ENCODE measurements at places on chromosomes 4 and X.

- DNase-seq = no peak
Measured at GRCh38 chr4:80202741-80203553, 5.6 kb downstream of the PRDM8 start.

DNA sequence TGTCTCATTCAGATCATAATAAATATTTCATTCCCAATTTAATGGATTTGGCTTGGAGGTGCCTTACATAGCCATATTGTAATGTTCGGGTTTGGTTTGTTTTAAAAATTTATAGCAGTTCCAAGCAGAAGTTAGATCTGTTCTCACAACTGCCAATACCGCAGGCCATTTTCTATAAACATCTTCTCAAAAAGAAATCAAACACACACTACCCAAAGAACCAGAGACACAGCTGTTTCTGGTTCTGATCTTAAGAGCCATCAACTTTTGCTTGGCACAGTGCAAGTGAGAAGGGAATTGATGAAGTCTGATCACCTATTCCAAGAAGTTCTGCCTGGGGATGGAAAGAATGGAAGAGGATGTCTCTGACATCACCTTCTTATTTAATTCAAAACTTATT lies 22.9 kb downstream of the MID1IP1 start:
- DNase-seq = no peak

GRCh38 chr4:188295899-188296298 lies 156.7 kb downstream of the TRIML1 start:
- DNase-seq = no peak

- no peak for DNase-seq
Measured at GRCh38 chr4:176780995-176781738, 11.6 kb downstream of the VEGFC start.

DNA sequence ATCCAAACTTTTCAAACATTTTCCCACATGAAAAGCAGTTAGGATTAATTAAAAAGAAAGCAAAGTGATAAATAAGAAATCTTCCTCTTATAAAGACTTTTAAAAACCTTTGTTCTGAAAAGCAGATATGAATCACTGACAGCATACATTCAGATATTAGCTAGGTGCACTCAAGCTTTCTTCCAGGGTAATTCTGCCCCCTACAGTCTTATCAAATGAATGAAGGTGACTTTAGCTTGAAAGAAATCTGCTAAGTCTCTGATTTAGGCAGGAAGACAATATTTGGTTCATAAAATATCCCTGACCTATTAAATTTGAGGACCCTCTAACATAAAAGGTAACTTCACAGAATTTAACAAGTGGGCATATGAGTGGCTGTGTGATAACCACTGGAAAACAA lies 209.1 kb upstream of the FAM47A start:
- DNase-seq = no peak

DNA sequence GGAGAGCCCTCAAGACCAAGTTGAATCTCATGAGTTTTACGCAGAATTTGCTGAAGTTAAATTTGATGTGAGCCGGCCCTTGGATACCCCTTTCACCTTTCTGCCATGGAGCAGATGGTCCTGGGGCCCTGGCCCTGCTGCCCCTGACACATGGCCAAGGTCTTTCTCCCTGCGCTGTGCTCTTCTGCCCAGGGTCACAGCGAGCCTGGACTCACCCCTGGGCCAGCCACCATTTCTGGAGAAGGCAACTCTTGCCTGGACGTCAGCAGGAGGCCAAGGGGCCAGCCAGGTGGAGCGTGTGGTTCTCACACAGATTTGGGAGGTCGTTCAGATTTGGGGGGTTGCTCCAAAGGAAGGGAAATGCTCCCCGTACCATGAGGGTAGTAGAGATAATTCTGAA lies 30.0 kb downstream of the PCGF3 start:
- DNase-seq = no peak

GRCh38 chrX:3393178-3393577 lies 46.7 kb upstream of the MXRA5 start:
- no peak for DNase-seq

GRCh38 chrX:11499076-11500044 lies 166.4 kb downstream of the ARHGAP6 start:
- DNase-seq = no peak

DNA sequence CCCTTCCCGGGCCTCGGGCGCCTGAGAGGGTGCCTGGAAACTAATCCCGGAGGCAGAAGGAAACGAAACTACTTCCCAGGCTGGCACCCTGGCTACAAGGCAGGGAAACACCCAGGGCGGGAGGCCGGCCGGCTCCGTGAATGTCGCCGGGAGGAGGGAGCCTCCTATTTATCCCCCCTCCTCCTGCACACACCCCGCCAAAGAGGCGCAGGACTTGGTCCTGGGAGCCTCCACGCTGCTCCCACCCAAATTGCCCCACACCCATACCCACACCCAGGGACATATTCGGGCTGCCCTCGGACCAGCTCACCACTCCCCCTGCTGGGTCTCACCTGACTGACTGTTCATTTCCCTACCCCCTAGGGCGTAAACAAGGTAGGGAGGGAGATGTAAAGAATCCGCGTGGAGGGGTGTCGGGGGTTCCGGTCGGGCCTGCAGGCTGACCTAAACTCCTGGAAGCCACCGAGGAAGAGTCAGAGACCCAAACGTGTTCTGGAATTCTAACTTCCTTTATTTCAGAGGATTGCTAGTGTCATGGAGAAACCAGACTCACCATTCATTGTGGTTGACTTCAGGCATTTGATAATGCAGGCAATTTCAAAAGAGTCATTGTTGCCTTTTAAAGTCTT lies at the start of gene BTC:
TSS of gene BTC (minus strand) at position 142 of the 629 bp plus-strand sequence. CDS start 198 bp downstream, outside the sequence.
- no peak for DNase-seq

DNA sequence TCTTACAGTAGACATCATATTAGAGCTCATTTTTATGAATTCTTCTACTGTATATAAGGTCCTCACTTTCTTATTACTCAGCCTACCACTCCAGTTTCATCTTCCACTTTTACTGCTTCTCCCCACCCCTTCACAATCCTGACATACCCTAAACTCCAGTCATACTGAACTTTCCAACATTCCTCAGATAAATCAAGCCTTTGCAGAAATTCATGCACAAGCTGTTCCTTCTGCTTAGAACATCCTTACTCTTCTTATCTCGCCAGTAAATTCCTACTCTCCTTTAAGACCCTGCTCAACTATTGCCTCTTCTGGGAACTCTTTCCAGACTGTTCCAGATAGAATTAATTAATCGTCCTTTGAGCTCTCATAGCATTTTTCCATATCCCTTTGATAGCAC lies 24.8 kb downstream of the RTL9 start:
- no peak for DNase-seq

GRCh38 chr4:108620933-108621905 lies 843 bp downstream of the RPL34 start:
- no peak for DNase-seq

- peak; percentile 72 for DNase-seq
Measured at GRCh38 chr4:16916719-16917337, 18.4 kb upstream of the LDB2 start.

GRCh38 chr4:113837397-113837796 lies 75.9 kb upstream of the CAMK2D start:
- no peak for DNase-seq

DNA sequence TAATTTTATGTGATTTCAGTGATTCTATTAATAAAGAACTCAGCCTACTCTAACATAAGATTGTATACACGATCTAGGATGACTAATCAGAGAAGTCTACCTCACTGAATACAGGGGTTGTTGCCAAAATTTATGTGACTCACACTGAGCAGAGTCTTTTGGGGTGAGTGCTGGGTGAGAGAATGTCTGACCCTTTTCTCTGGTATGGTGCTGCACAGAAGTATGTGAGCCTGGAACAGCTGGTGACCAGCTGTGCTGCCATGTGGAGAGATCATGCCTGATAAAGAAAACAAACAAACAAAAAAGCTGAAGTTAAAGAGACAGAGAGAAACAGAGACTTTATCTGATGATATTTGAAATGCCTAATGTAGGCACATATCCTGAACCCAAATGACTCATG lies 618.1 kb upstream of the GRIA3 start:
- no peak for DNase-seq

DNA sequence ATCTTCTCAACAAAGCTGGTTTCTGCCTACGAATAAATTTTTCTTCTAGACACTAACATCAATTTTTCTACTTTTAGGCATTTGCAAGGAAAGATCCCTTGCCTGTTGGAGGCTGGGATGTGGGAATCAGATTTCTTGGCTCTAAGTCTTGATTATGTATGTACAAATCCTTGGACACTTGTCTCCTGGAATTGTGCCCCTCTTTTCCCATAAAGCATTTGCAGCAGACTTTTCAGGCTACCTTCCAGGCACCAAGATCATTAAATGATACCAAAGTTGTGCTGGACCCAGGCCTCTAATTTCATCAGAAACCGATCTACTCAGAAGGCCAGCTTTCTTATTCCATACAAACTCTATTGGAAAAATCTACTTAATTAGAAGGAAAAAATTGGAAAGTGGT lies 339.5 kb upstream of the DIPK2B start:
- DNase-seq = no peak

DNA sequence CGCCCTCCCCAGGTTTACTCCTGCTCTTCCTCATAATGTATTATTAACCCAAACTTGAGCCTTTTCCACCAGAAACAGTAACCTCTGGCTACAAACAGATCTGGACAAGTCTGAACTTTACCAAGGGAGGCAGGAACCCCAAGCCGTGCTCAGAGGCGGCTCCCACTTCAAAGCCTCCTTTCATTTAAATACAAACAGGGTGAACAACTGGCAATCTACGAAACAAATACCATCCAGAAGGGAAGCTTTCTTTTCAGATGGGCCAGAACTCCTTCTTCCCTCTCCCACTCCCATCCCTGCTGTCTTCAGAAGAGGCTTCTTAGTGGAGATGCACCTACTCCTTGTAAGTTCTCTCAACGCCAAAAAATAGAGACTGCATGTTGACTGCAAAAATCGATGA lies 2.1 kb upstream of the GPC4 start:
- no peak for DNase-seq

GRCh38 chr4:121714548-121714947 lies 17.8 kb upstream of the ANXA5 start:
- DNase-seq = no peak

- DNase-seq = no peak
Measured at GRCh38 chrX:130418066-130418465, 16.3 kb downstream of the RBMX2 start.

- DNase-seq = no peak
Measured at GRCh38 chrX:150365990-150366911, 3.1 kb downstream of the MAMLD1 start.

DNA sequence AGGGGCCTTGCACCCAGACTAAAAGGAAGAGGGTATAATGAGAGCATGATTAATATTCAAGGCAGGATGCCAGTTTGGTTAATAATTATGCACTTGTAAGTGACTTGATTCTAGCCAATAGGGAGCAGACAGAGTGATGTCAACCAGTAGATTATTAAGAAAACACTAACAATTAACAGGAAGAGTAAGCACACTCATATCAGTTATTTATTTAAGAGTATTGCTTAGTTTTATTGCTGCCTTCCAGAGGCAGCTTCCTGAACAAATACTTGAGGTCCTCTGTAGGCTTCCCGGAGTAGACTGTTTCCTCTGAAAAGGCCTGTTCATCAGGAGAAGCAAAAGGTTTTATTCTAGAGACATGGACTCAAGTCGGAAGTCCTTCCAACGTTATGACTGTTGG lies 129.1 kb upstream of the AFF2 start:
- DNase-seq = no peak

- DNase-seq = no peak
Measured at GRCh38 chrX:112851161-112851779, 10.6 kb upstream of the AMOT start.

- DNase-seq = no peak
Measured at GRCh38 chr4:47465004-47465403, 1.5 kb upstream of the COMMD8 start.

- DNase-seq = no peak
Measured at GRCh38 chr4:8310306-8310705, 40.8 kb downstream of the HTRA3 start.

GRCh38 chrX:22378296-22378695 lies 105.6 kb downstream of the CBLL2 start:
- DNase-seq = no peak

DNA sequence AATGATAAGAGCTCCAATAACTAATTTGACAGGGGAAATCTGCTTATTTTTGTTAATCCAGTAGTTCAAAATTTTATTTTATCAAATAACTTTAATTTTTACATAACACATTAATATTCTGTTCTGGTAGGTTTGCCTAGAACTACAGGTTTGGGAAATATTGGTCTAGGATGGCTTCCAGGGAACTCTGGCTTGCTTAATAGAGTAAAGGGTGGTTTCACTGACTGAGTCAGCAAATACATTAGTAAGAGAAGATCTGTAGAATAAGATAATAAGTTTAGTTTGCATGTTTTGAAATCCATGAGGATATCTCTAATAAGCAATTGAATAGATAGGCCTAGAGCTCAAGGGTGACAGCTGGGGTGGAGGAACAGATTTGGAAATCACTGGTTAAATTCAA lies 500.7 kb downstream of the ZNF674 start:
- no peak for DNase-seq

GRCh38 chrX:69130439-69130838 lies 34.8 kb downstream of the PJA1 start:
- no peak for DNase-seq

DNA sequence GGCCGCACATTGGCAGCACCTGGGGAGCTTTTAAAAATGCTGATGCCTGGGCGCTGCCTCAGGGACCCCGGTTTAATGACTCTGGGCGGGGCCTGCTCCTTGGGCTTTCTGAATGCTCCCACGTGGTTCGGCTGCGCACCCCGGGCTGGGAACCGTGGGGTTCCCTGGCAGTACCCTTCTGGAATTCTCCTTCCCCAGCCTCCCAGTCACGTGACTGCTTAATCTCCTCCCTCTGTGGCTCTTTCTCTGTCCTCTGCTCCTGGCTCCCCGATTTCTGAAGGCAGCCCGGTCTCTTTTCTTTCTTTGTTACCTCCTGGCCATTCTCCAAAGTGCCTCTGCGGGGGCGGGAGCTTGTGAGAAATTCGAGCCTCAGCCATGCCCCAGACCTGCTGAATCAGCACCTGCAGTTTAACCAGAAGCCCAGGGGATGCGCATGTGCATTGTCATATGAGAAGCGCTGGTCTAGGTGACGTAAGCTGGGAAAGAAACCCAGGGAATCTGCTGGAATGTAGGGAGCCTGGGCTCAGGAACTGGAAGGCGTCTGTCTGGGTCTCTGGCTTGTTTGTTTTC lies 16.6 kb downstream of the CLCN4 start:
- no peak for DNase-seq

DNA sequence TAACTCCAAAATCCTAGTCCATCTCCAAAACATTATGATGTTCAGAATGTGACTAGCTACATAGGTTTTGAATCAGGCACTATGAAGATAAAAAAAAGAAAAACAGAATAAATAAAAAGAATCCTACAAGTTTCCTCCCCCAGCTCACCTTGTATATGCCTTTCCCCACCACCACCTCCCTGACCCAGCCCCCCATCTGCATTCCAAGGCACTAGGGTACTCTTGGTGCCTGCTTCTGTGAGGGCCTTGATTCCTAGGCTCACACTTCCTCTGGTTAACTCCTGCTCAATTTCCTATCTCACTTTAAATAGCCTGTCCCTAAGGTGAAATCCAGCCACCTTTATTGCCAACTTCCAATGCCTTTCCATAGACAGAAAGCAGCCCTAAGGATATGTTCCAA lies 178.7 kb upstream of the ATOH1 start:
- DNase-seq = no peak
